Esophagus muscularis mucosa (tissue), 4 donors: ENCODE measurements at places on chromosomes 16 and 17. TPM values are rescaled to one million over a fixed set of nuclear protein-coding genes. Genes with fewer than 3 reads are reported as not detected.
A peak's percentile ranks its signal among the peaks of the same experiment; 100 is the strongest.

PALB2 gene
- total RNA-seq, result 9.4 TPM

DNA sequence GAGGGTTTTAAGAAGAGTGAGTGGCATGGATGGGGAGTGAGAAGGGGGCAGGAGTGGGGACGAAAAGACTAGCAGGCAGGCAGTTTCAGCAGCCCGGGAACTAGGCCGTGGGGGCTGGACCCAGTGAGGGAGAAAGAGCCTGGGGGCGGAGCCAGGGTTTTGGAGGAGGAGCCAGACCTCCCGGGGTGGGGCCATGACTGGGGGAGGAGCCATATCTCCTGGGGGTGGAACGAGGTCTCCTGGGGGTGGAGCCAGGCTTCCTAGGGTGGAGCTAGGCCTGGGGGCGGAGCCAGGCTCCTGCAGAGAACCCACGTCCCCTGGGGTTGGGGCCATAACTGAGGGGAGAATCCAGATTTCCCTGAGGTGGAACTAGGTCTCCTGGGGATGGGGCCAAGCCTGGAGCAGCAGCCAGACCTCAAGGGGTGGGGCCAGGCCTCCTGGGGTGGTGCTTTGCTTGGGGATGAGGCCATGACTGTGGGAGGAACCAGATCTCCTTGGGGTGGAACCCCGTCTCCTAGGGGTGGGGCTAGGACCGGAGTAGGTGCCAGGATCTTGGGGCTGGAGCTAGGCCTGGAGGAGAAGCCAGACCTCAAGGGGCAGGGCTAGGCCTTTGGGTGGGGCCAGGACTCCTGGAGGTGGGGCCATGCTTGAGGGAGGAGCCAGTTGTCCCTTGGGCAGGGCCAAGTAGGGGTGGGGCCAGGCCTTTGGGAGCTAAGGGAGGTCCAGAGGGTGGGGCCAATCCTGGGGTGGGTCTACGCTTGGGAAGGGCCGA lies 41.7 kb upstream of the JPH3 start:
- H3K4me1 ChIP-seq, result peaks cover 6% of the 10 kb centered on the region
- no peak overlapping the region for H3K27ac ChIP-seq
- H3K4me3 ChIP-seq, result no peak overlapping the region
- no peaks in the 10 kb centered on the region for H3K36me3 ChIP-seq
- peaks cover 18% of the 10 kb centered on the region for H3K27me3 ChIP-seq
- DNase-seq, result no peak

DNA sequence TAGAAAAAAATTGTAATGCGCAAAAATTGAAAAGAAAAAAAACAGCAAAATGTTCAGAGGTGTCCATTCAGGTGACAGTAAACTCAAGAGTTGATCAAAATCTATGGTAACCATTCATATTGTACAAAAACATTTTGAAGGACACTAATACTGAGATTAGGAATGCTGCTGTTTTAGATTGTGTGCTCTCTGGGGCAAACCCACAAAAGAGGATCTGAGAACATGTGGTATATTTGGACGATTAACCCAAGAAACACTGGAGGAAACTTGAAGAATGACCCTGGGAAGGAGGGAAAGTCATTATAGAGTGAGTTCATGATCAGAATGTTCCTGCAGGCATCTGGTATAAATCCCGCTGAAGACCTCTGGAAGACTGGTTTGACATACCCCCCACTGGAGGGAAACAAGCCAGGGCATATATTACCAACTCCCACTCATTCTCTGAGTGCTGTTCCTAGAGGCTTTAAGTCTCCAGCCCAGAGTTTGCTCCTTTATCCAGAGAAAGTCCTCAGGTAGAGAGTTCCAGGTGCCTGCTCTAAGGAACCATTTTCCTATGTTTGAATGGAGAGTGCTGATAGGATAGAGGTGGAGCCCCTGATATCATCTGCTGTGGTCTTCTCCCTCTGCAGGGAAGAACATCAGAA lies 1.2 kb downstream of the KRTAP4-2 start:
- no peaks in the 10 kb centered on the region for H3K4me1 ChIP-seq
- H3K4me3 ChIP-seq, result no peak overlapping the region
- peaks cover 6% of the 10 kb centered on the region for H3K27me3 ChIP-seq
- no peaks in the 10 kb centered on the region for H3K36me3 ChIP-seq

B4GALNT2 gene
- total RNA-seq, result not detected

DNA sequence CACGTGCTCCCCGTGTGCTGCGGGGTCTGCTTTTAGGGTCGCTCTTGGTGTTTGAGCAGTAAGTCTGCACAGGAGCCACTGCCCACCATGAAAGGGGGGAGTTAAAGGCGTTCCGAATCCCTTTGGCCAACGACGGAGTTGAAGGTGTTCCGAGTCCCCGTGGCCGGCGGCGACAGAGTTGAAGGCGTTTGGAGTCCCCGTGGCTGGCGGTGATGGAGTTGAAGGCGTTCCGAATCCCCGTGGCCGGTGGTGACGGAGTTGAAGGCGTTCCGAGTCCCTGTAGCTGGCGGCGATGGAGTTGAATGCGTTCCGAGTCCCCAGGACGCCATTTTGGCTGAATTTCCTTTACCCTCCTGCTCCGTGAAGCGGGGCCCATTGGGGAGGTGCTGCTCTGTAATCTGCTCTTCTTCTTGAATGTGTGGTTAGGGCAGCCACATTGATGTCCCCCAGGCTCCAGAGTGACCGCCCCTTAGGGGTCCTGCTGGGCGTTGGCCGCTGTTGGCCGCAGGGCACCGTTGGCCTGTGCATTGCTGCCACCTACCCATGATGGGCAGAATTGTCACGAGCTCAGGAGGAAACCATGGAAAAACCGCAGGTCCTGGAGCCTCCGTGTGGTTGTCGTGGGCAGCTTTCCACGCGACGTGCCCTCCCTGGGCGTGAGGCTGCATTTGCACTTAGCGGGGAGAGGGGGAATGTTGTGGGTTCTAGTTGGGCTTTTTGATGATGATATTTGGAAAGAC lies 73.7 kb upstream of the ZNF750 start:
- H3K4me1 ChIP-seq, result peaks cover 14% of the 10 kb centered on the region
- H3K27me3 ChIP-seq, result no peaks in the 10 kb centered on the region
- no peak overlapping the region for H3K4me3 ChIP-seq
- H3K36me3 ChIP-seq, result peaks cover 8% of the 10 kb centered on the region
- no peak overlapping the region for H3K27ac ChIP-seq

DNA sequence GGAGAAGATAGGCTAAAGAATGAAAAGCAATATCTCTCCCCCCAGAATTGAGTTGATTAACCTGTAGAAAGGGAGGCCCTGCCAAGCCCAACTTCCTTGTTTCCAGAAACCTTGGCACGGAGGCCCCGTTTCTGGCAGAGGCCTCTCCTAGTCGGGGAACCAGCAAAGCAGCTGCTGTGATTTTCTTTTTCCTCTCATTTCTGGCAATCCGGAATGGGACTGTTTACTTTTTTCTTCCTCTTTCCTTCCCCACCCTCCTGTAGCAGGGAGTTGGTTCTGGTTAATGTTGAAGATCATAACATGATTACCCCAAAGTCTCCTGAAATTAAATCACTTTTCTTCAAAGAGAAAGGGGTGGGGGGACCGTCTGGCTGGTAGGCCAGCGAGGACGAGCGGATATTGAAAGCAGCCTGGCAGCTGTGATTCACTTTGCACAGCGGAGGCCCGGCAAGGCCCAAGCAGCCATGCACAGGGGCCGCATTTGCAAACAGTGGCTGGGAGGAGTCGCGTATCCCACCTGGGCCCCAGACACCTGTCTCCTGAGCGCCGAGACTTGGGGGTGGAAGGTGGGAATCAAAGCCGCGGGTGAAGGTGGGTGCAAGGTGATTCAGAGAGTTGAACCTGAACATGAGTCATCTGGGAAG lies 51.5 kb downstream of the NTN1 start:
- no peak for DNase-seq
- H3K27ac ChIP-seq, result peak overlapping the region; percentile 71
- peaks cover 24% of the 10 kb centered on the region for H3K4me1 ChIP-seq
- no peak overlapping the region for H3K4me3 ChIP-seq
- H3K27me3 ChIP-seq, result no peaks in the 10 kb centered on the region
- H3K36me3 ChIP-seq, result no peaks in the 10 kb centered on the region

KREMEN2 gene
- not detected for total RNA-seq

GRCh38 chr16:90001761-90002503 lies 17.3 kb downstream of the DBNDD1 start:
- no peak overlapping the region for H3K4me3 ChIP-seq
- peaks cover 16% of the 10 kb centered on the region for H3K36me3 ChIP-seq
- H3K4me1 ChIP-seq, result no peaks in the 10 kb centered on the region
- DNase-seq, result no peak

- H3K36me3 ChIP-seq, result peaks cover 85% of the 10 kb centered on the region
- H3K4me1 ChIP-seq, result peaks cover 5% of the 10 kb centered on the region
- no peak for DNase-seq
- no peak overlapping the region for H3K4me3 ChIP-seq
- H3K27ac ChIP-seq, result no peak overlapping the region
These were observed 29.3 kb downstream of the KIFC3 start for GRCh38 chr16:57773019-57773418.

TIGD7 gene
- 7.9 TPM for total RNA-seq

DNA sequence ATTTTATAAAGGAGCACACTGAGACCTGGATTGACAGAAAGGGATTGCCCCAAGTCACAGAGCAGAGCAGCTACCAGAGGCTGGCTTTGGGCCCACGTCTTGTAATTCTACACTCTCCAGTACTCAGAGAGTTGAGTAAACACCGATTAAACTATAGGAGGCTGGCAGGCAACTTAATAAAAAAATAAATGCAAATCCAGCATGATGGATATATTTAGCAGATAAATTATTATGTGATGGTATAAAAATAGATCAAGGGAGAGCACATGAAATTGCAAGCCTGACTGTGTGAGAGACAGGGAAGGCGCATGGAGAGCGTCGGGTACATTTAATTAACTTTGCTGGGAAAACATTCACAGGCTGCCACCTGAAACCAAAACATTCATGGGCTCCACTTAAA lies 87.7 kb upstream of the CCL2 start:
- H3K4me1 ChIP-seq, result no peaks in the 10 kb centered on the region
- H3K4me3 ChIP-seq, result no peak overlapping the region
- H3K27ac ChIP-seq, result no peak overlapping the region
- DNase-seq, result no peak

DNA sequence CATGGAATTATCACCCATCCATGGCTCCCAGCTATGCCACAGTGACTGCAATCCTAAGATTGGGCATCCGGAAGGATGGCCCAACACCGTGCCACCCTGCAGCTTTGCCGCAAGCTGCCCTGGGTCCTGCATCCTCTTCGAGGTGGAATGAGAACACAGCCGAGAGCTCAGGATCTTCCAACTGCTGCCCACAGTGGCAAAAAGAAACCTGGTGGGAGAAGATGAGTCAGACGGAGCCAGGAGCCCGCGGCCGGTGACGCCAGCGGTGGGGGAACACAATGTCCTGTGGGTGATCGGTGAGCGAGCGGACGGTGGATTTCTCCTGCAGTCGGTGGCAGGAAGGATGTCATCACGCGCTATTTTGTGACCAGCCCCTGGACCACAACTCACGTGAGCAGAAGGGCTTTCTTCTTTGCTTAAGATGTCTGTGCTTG lies 20.1 kb downstream of the CD7 start:
- DNase-seq, result peak; percentile 99
- H3K36me3 ChIP-seq, result no peaks in the 10 kb centered on the region
- peak overlapping the region; percentile 88 for H3K27ac ChIP-seq
- H3K27me3 ChIP-seq, result no peaks in the 10 kb centered on the region
- H3K4me3 ChIP-seq, result peak overlapping the region; percentile 61
- H3K4me1 ChIP-seq, result peaks cover 67% of the 10 kb centered on the region

GRCh38 chr16:25270577-25270976 lies 12.9 kb upstream of the ZKSCAN2 start:
- H3K36me3 ChIP-seq, result no peaks in the 10 kb centered on the region
- no peak overlapping the region for H3K27ac ChIP-seq
- H3K4me3 ChIP-seq, result no peak overlapping the region
- DNase-seq, result no peak
- no peaks in the 10 kb centered on the region for H3K4me1 ChIP-seq

NKD1 gene
- 43.6 TPM for total RNA-seq

DNA sequence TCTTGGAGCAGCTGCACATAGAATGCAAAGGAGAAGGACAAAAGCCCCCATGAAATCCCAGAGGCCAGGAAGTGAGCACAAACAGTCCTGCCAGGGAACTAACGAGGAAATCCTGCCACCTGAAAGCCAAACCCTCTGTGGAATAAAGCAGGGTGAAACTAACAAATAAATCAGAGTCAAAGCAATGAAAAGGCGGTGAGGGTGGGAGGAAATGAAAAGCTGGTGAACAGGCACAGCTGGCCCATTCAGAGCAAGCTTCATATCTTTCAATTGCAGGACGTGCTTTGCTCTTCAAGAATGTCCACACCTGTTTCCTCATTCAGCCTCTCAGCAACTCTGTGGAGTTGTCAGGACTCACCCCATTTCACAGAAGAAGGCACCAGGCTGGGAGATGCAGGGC lies 108.1 kb downstream of the ABCC12 start:
- no peak for DNase-seq
- H3K27ac ChIP-seq, result no peak overlapping the region
- H3K4me3 ChIP-seq, result no peak overlapping the region
- H3K27me3 ChIP-seq, result no peaks in the 10 kb centered on the region
- H3K4me1 ChIP-seq, result no peaks in the 10 kb centered on the region
- no peaks in the 10 kb centered on the region for H3K36me3 ChIP-seq

DNA sequence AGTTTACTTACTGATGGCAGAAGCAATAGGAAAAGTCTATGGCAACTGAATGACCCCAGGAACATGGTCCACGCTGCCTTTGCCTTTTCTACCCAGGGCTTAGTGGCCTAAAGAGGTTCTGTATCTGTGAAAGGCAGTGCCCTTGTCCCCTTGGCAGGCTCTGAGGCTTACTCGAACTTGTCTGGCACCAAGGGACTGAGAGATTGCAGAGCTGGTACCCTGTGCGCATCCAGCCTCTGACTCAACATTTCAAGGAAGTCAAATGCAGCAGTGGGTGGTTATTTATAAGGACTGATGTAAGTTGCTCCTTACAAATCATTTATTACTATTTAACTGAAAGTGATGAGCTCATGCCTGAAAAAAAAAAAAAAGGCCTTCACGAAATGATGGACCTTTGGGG lies 299.9 kb upstream of the MYOCD start:
- peak; percentile 90 for DNase-seq
- H3K36me3 ChIP-seq, result no peaks in the 10 kb centered on the region
- no peak overlapping the region for H3K4me3 ChIP-seq
- H3K4me1 ChIP-seq, result no peaks in the 10 kb centered on the region
- peak overlapping the region; percentile 78 for H3K27ac ChIP-seq

HAP1 gene
- total RNA-seq, result 0.19 TPM

DNA sequence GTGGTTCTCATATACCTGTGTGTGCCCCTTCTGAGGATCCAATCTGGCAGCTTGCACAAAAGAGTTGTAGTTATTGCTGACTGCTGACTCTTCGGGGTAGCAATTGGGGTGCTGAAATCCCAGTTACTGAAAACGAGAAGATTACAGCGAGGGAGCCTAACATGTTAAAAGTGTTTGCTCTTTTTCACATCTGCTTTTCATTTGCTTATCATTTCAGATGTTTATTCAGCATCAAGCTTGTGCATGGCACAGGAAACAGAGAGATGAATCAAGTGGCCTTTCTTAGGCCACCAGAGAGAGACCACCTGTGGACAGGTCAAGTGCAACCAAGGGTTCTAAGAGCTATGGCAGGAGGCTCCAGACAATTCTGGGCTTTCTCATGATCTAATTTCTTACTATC lies 16.9 kb downstream of the DHRS7B start:
- no peaks in the 10 kb centered on the region for H3K27me3 ChIP-seq
- H3K36me3 ChIP-seq, result no peaks in the 10 kb centered on the region
- H3K4me3 ChIP-seq, result no peak overlapping the region
- H3K4me1 ChIP-seq, result no peaks in the 10 kb centered on the region

FBXW10 gene
- not detected for total RNA-seq

TRIM72 gene
- total RNA-seq, result not detected

- peaks cover 33% of the 10 kb centered on the region for H3K4me1 ChIP-seq
- H3K4me3 ChIP-seq, result peak within 1 kb of the TSS; percentile 66
- no peaks in the 10 kb centered on the region for H3K27me3 ChIP-seq
- peak; percentile 97 for DNase-seq
- peaks cover 35% of the 10 kb centered on the region for H3K36me3 ChIP-seq
These were observed at the start of gene PSMD7 for GRCh38 chr16:74296432-74297144. Gene PSMD7, plus strand, starts transcription at chr16:74296814. Its CDS starts 101 bp downstream, at chr16:74296915.
